ENCODE measurements at places on chromosomes 1 and 21.
A peak's percentile ranks its signal among the peaks of the same experiment; 100 is the strongest.

- no peak for DNase-seq
These were observed 2.7 kb upstream of the PLEKHO1 start for GRCh38 chr1:150146849-150147542.

GRCh38 chr1:178733972-178734371 is 8.9 kb downstream of the RALGPS2 start:
- no peak for DNase-seq

DNA sequence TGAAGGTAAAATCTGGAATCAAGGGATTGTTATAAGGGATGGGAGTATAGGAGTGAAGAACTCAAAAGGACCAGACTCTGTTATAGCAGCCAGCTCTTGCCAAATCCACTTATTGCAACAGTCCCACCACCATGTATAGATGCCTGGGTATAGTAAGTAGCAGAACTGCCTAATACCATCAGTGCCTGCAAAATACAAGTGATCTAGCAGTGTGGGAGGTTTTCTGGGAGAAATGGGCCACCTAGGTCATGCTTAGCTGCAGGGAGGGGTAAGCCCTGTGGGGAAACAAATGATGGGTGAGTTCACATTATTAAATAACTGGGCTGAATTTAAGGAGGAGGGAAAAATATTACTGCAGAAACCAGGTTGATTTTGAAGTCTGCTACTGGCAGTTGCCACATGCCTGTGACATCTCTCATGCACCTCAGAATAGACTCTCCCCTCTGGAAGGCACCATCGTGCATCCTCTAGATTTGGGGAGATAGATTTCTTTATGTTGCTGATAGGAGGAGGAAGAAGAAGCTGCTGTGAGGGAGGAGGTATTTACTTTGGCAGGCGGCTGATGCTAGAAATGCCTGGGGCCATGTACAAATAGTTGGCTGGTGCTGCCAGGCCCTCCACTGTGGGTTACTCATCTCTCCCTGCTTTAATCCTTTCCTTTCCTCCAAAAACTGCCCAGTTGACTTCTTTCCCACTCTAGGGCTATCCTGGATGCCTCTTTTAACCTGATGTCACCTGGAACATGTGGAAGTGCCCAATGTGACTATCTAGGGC is 27.5 kb downstream of the HLX start:
- DNase-seq, result no peak

- DNase-seq, result no peak
These were observed 15.3 kb upstream of the FHAD1 start for GRCh38 chr1:15231714-15232201.

DNA sequence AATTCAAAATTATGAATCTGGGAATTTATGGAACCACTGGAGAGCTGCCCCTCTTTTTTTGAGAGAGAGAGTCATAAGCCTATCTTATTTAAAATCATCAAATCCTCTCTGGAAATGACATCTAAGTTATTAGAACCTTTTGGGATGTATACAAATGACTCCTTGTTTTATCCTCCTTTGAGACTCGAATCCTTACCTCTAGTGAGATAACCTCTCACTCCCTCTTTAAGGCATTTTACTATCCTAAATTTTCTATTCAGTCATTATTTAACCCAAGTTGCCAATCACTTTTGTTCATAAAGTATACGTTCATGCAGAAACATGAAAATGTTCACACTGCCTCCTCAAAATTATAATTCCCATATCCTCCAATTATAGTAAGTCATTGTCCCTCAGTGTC is 313.6 kb upstream of the C1orf87 start:
- DNase-seq, result no peak

DNA sequence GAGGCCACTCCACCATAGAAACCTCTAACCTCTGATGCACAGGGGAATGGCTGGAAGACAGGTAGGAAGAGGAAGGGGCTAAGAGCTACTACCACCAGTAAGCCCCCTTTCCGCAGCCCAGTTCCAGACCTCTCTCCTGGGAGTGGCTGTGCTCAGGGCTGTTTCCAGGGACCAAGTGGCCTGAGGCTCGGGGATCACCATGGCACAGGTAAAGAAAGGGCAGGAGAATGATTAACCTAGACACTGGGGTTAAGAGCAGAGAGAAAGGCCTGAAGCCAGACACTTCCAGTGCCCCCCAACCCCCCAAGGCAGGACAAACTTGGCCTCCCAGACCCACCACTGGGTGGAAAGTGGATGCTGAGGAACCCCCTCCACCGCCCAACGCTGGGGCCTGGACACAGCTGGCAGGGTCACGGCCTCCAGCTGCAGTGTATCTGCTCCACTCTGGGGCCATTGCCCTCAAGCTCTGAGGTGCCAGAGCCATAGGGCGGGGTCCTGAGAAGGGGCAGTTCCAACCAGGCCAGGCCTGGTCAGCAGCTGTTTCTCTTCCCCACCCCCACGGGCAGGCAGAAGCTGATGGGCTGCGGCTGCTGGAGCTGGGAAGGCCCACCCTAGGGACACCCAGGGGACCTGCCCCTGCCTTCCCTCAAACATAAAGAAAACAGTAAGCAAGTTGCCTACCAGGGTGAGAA is 2.6 kb downstream of the TAGLN2 start:
- DNase-seq, result no peak

- DNase-seq, result no peak
These were observed 110.9 kb upstream of the C21orf91 start for GRCh38 chr21:17930093-17930492.

DNA sequence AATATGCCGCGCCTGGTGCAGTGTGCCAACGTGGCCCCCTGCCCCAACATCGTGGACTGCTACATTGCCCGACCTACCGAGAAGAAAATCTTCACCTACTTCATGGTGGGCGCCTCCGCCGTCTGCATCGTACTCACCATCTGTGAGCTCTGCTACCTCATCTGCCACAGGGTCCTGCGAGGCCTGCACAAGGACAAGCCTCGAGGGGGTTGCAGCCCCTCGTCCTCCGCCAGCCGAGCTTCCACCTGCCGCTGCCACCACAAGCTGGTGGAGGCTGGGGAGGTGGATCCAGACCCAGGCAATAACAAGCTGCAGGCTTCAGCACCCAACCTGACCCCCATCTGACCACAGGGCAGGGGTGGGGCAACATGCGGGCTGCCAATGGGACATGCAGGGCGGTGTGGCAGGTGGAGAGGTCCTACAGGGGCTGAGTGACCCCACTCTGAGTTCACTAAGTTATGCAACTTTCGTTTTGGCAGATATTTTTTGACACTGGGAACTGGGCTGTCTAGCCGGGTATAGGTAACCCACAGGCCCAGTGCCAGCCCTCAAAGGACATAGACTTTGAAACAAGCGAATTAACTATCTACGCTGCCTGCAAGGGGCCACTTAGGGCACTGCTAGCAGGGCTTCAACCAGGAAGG is 4.3 kb downstream of the GJB3 start:
- no peak for DNase-seq

- no peak for DNase-seq
These were observed 74.1 kb downstream of the XCL2 start for GRCh38 chr1:168469690-168470089.

DNA sequence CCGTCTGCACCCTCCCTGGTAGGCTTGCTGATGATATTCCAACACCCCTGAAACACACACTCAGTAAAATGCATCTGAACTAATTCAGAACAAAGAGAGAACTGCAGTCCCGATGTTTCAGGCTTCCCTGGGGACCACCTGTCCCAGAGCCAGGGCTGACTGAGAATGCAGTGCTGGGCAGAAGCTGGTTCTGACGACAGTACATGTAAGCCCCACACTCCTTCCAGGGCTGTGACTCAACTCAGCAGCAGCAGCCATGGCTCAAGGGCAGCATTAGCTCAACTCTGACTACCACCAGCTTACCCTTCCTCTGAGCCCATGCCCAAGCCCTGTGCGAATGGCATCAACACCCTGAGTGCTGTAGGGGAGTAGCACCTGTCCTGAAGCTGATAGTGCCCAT is 56.4 kb upstream of the SIPA1L2 start:
- no peak for DNase-seq

DNA sequence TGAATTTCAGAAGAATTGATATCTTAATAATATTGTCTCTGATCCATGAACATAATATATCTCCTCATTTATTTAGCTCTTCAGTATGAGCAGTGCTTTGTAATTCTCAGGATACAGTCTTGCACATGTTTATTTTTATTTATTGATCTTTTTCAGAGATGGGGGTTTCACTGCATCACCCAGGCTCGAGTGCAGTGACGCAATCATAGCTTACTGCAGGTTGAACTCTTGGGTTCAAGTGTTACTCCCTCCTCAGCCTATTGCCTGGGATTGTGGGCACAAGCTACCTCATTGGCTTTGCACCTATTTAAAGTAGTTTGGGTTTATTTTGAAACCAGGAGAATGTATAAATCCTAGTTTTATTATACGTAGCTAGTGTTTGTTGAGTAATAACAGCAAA is 4.7 kb downstream of the RPS6KC1 start:
- no peak for DNase-seq

DNA sequence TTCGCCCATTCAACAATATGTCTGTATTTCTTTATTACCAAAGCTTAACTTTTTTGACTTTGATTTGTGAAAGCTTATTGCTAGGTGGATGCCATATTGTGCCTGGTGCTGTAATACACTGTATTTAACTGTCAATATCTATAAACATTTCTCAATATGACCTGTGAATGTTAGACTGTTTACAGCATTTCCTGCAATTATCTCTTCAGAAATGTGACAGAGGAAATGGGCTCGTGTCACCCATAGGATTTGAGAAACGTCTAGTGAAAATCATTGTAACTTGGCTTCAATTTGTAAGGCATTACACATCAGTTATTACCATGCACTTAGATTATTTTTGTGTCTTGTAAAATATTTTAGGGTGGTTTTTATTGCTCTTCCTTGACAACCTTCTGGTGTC is 237.8 kb upstream of the ADGRL2 start:
- DNase-seq, result no peak

GRCh38 chr1:28812669-28813468 is 899 bp downstream of the OPRD1 start:
- no peak for DNase-seq

DNA sequence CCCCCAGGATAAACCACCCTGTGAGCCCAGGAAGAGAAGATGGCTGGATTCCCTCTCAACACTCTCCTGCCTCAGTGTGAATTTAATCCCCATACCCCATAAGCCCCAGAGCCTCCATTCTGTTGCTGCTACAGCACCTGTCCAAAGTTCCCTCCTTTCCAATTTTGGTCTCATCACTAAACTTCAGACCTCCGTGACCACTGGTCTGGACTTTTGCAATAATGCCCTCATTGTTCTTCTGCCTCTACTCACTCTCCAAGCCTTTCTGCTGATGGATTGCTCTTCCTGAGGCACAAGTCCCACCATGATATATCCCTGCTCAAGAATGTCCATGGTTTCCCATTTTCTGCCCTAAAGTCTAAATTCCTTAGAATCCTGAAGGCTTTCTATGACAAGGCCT is 83.2 kb downstream of the CD58 start:
- no peak for DNase-seq

DNA sequence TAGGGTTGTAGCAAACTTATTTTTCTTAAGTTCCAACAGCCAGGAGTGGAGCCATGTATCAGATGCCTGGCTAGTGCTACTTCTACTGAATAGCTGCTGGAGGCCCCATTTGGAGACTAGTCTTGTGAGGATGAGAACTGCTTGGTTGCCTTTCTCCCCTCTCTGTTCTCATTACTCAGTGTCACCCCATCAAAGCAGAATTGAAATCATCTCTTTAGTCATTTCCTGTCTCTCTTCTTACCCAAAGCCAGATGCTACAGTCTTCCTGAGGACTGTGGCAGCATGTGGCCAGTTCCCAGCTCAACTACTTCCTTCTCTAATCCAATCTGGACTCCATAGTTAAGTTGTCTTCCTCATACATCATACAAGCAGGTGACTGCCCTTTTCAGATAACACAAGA is 197.5 kb downstream of the BRINP2 start:
- no peak for DNase-seq

DNA sequence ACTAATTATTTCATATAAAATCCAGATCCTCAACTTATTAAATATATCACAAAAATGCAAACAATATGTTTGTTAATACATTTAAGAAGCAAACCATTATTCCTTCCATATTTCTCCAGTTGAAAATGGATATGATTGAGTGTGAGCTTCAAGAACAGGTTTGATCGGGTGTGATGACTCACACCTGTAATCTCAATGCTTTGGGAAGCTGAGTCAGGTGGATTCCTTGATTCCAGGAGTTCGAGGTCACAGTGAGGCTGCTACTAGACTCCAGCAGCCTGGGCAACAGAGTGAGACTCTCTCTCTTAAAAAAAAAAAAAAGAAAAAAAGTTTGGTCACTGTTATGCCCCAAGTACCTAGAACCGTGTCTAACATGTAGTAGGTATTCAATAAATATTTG is 42.9 kb upstream of the RRP15 start:
- no peak for DNase-seq

DNA sequence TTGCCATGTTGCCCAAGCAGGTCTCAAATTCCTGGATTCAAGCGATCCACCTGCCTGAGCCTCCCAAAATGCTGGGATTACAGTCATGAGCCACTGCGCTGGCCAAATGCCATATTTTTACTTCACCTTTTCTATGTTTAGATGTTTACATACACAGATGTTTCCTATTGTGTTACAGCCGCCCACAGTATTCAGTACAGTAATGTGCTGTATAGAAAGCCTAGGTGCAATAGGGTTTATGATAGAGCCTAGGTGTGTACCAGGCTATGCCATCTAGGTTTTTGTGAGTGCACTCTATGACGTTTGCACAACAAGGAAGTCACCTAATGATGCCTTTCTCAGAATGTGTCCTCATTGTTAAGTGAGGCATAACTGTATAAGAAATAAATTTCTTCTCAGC is 153.4 kb downstream of the CHRM3 start:
- no peak for DNase-seq

DNA sequence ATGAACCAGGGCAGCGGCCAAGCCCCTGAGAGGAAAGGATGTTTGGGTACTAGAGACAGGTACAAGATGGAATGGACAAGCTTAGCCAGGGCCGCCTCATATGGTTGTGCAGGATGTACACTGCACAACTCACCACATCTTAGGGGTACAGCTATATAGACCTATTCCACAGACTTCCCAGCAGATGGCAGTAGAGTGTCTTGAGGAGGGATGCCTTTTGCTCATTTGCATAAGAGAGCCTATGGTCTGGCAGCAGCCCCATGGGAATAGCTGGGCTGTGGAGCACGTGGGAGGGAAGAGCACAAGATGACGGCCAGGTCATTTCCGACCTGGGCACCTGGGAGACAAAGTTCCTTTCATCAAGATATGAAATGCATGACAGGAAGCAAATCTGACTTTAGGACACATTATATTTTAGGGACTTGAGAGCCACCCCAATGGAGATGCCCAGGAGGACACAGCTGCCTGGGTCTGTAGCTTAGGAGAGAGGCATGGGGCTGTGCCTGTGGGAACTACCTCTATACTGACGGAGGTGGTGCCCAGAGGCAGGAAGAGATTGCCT is 215.5 kb downstream of the KCNJ6 start:
- peak; percentile 2 for DNase-seq

- no peak for DNase-seq
These were observed 3.5 kb downstream of the TNFRSF14 start for GRCh38 chr1:2559509-2560298.

GRCh38 chr1:159223004-159223403 is 18.3 kb downstream of the ACKR1 start:
- no peak for DNase-seq

- DNase-seq, result no peak
These were observed 10.2 kb upstream of the OR10J4 start for GRCh38 chr1:159421821-159422220.

- DNase-seq, result no peak
These were observed 40.2 kb downstream of the PLXNA2 start for GRCh38 chr1:208203848-208204609.

Measured in DMS79 treated with DMSO at 0.1 percent for 48 hours (cell line).